ENCODE measurements at places on chromosomes 6 and 20.

- no peak for DNase-seq
These were observed 293.7 kb downstream of the BTBD3 start for GRCh38 chr20:12211361-12211760.

DNA sequence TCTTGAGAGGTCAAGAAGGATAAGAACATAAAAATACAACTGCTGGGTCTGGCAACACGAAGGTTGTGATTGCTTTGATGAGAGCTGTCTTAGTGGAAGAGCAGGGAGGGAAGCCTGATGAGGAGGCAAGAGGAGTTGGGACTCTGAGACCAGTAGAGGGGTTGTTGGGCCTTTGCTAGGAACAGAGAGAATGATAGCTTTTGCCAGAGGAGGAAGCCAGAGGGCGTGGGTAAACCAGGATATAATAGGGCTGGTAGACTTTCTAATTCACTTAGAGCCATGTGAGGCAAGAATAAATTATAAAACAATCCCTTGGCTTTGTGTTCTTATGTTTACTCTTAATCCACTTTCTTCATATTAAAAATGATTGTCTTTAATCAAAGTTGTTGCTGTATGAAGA is 78.6 kb downstream of the RCAN2 start:
- no peak for DNase-seq

- peak; percentile 33 for DNase-seq
These were observed 31.0 kb downstream of the IRF4 start for GRCh38 chr6:422433-423054.

- no peak for DNase-seq
These were observed 44.6 kb downstream of the SESN1 start for GRCh38 chr6:109050012-109050411.
